ENCODE measurements at places on chromosomes 13 and 19.
A peak's percentile ranks its signal among the peaks of the same experiment; 100 is the strongest.

DNA sequence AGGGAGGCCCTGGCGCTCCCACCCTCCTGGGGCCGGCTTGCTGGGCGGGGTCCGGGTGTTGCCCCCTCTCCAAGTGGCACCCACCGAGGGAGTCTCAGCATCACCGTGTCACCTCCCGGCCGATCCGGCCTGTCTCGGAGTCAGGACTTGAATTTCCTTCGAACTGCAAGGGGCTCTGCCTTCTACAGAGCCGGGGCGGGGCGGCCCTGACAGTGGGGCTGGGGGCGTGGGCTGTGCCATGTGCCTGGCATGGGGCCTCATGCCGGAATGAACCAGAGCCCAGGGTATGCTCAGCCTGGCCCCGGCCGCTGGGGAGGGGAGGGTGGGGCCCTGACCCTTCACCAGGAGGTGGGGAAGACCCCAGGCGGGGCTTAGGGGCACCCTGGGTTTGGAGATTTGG is 47.0 kb upstream of the TCF3 start:
- no peak for DNase-seq

- DNase-seq = no peak
Observed at GRCh38 chr13:41383386-41383785, 72.3 kb downstream of the NAA16 start.

DNA sequence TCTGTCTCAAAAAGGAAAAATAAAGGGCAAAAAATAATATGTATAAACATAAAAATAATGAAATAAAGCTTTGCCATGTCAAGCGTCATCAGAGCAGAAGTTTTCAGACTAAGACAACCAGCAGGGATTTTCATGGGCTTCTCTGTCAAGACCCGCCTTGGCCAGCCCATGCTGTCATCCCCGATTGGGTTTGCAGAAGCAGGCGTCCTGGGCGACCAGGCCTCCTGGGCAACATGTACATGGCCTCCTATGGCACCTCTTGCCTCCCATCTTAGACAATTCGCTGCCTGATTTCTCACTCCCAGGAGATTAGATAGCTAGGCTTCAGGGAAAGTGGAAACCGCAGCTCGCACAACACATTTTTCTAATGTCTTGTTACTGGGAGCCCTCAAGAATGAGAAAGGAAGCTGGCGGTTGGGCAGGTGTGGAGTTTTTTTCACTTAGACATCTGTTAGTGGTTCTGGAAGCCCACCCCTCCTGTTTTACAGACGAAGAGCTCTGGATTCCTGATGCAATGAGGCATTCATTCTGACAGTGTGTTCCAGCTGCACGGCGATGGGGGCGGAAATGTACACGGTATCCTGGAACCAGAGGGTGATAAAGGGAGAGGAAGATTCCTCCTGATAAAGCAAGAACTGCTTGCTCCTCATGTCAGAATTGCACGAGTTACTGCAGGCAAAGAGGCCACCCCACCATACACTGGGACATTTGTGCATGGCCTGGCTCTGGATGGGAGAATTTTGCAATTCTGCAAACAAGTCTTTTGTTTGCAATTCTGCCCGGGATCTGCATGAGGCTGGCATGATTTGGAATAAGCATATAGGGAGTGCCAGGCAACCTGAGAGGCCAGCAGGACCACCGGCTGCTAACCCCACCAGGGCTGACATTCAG is 47.4 kb upstream of the KATNAL1 start:
- DNase-seq = no peak

DNA sequence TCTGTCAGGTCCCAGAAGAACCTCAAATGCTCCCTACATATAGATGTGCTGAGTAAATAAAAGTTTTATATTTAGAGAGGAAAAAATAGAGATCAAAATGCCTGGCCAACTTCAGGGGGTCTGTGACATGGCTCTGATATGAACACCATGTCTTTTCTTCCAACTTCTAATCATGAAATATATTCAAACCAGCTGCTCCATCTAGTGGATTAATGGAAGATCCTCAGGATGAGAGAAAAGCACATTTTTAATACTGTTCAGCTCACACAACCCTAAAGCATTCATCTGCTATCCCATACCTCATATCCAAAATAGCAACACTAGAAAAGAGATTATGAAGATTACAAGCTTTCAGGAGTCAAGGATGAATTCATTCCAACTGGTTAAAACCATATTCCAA is 56.0 kb upstream of the DOCK9 start:
- DNase-seq = no peak

GRCh38 chr19:30085394-30085793 is 143.4 kb downstream of the URI1 start:
- DNase-seq = no peak

DNA sequence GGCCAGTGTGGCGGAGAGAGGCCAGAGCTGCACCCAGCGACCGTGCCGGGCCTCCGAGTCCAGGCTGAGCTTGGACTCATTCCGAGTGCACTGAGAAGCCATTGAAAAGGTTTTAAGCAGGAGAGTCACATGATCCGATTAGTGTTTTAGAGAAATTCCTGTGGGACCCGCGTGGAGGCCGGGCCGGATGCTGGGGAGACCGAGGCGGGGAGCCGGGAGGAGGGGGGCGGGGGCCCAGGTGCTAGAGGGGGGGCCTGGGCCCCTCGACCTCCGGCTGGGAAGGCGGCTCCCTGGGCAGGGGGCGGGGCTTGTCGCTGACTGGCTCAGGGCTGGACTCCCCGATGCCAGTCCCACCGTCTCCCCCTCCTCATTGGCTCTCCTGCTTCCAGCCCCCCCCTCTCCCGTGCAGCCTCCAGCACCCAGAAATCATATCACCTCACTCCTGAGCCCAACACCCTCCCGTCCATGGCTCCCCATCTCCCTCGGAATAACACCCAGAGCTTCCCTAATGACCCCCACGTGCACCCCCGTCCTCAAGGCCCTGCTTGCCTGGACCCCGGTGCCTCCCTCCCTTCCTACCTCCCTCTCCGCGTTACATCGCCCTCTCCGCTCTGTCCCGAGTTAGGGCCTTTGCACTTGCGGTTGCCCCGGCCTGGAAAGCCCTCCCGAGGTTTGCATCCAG is 5.2 kb upstream of the ZNF579 start:
- DNase-seq = peak; percentile 67

DNA sequence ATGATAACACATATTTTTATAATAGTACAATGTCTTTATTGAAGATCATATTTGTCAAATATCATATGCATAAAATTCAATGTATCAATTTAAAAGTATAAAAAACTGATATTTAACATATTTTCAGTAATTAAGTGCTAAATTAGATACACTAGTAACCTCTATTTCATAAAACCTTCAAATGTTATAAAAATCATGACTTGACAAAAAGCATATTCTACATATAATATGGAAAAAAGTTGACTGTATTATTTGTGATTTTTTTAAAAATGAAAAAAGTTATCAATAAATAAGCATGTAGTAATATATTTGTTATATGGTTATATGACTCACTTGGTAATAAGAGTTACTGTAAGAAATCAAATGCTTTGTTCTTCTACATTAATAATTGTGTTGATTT is 356.9 kb downstream of the DIAPH3 start:
- DNase-seq = no peak

- no peak for DNase-seq
Observed at GRCh38 chr19:3027981-3028304, 1.1 kb downstream of the TLE2 start.

DNA sequence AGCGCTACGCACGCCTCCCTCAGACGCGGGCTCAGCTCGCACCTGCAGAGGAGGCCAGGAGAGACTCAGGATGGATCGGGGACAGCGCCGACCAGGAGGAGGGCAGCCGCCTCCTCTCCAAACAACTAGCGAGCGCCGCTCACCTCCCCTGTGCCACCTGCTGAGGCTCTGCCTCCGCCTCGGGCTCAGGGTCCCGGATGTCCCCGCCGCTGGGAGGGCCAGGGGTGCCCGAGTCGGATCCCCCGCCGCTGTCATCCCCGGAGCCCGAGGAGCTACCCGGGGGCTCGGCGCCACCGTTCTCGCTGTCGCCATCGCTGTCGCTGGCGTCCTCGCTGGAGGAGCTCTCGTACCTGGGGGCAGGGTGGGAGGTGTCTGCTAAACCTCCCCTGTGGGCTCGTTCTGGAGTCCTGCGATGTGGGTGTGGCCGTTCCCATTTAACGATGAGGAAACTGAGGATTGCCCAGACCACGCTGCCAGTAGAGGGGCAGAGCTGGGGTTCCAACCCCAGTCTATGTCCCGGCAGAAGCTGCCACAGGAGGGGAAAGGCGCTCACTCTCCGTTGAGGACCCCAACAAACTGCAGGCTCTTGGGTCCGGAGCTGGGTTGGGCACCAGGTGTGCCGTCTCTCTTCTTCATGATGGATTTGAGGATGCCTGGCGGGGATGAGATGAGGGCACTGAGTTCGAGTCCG is 9.2 kb downstream of the KANK3 start:
- DNase-seq = no peak

DNA sequence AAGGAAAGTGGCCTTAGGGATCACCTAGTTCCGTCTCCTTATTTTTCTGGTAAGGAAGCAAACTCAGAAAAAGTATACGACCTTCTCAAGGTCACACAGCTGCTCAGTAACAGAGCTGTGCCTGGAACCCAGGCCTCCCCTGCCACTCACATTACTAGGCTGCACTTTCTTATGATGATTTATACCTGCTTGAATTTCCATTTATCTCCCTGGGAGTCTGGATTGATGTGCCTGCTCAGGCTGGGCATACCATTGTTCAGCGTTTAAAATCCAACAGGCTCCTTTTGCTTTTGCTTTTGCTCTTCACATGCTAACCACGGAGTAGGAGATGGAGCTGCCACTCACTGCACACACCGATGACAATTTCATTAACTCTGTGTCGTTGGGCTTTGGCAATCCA is 241.0 kb downstream of the OLFM4 start:
- DNase-seq = no peak

DNA sequence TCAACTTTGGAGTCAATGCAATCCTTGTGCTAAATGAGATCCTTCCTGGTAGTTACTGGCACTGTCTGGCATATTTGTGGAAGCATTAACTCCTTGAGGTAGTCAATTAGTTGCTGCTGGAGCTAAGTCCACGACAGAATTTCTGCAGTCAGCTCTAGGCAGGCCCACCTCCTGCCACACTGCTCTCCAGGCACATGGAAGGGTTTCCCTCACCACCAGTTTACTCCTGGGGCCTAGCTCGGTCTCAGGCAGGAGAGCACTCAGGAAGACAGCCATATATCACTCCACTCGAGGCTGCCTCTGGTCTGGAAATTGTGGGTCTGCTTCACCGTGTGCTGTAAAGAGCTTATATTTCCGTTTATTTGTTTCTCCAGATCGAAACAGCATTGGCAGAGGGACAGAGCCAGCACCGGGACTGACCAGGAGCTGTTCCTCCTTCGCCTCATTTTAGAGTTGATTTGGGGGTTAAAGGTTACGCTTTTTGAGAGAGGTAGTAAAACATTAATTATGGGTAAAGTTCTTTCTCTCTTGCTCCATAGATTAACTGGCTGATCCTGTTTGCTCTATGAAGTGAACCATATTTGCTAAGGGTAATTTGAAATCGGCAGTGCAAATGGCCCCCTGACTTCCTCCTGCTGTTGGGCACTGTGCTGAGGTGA is 20.6 kb upstream of the GTF3A start:
- no peak for DNase-seq

DNA sequence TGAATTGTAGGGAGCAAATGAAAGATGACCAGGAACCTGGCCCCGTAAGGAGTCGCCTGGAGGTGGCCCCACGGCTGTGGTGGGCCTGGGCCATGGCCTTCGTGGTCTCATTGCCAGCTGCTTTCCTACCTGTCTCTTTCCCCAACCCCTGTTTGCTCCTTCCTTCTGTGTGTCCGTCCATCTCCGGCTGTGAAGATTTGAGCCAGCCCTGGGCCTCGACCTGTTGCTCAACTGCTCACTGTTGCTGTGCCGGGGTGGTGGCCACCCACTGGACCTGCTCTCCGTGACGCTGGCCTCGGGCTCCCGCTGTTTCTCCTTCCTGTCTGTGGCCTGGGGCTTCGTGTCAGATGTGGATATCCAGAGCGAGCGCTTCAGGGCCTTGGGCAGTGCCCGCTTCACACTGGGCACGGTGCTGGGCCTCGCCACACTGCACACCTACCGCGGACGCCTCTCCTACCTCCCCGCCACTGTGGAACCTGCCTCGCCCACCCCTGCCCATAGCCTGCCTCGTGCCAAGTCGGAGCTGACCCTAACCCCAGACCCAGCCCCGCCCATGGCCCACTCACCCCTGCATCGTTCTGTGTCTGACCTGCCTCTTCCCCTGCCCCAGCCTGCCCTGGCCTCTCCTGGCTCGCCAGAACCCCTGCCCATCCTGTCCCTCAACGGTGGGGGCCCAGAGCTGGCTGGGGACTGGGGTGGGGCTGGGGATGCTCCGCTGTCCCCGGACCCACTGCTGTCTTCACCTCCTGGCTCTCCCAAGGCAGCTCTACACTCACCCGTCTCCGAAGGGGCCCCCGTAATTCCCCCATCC is 8.5 kb downstream of the DBP start:
- DNase-seq = no peak

DNA sequence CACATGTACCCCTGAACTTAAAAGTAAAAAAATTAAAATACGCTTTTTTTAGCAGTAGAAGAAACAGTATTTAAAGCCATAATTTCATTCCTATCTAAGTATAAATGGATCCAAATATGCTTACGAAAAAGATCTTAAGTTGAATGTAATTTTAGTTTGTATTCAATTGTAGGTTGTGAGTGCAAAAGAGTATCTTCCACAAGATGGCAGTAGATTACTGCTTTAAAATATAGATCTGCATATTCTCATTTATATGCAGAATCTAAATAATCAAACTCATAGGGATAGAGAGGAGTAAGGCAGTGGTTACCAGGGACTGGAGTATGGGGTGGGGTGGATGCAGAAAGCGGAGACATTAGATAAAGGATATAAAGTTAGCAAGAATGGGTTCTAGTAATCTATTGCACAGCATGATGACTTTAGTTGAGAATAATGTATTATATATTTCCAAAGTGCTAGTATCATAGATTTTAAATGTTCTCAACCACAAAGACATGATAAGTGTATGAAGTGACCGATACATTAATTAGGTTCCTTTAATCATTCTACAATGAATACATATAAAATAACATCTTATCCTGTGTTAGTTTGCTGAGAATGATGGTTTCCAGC is 14.2 kb downstream of the OR7A17 start:
- DNase-seq = peak; percentile 33

- no peak for DNase-seq
Observed at GRCh38 chr13:40624383-40624782, 42.1 kb downstream of the FOXO1 start.

DNA sequence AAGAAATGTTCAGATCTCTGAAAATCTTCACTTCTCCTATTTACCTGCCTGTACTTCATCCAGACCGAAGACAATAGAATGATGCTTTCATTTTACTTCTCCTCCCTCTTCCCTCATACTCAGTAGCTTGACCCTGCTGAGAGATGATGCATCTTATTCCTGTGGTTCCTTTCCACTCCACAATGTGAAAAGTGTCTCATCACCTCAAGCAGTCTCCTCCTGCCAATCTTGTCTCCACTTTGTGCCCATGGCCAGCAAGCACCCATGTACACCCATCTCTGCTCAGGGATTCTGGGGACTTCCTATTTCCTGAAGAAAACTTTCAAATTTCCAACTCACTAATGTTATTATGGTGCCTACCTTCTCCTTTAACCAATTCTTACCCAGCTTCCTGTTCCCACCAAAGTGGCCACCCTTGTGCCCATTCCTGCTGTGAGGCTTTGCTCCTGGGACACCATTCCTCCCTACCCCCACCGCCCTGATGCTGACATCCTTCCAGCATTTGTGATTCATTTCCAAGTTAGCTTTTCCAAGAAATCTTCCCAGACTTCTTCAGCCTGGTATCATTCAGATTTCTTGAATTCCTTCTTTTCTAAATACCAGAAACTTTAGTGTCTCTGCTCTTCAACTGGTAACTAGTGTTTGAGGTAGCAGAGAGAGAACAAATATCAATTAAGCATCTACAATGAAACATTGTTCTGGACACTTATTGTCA is 212.5 kb downstream of the POSTN start:
- no peak for DNase-seq

- no peak for DNase-seq
Observed at GRCh38 chr13:100824366-100824765, 149.8 kb upstream of the TMTC4 start.

All from GM10248 (cell line).